ENCODE measurements at places on chromosomes 6 and 20. TPM values are rescaled to one million over a fixed set of nuclear protein-coding genes. Genes with fewer than 3 reads are reported as not detected.

PNPLA1 gene
- not detected for total RNA-seq

DZANK1 gene
- total RNA-seq, result 0.65 TPM

RSPO4 gene
- total RNA-seq, result not detected

HRH3 gene
- not detected for total RNA-seq

ADGB gene
- total RNA-seq, result not detected

OXT gene
- not detected for total RNA-seq

GATA5 gene
- not detected for total RNA-seq

RBPJL gene
- total RNA-seq, result not detected

ZBTB46 gene
- total RNA-seq, result 4.9 TPM

THEMIS gene
- not detected for total RNA-seq

C20orf202 gene
- total RNA-seq, result not detected

PTCRA gene
- total RNA-seq, result not detected

GSTA2 gene
- total RNA-seq, result not detected

OR2B3 gene
- total RNA-seq, result not detected

MGME1 gene
- total RNA-seq, result 12.3 TPM

PFDN4 gene
- total RNA-seq, result 154 TPM

CYP39A1 gene
- 0.15 TPM for total RNA-seq

SYCP2L gene
- not detected for total RNA-seq

POPDC3 gene
- 1.3 TPM for total RNA-seq

HSP90AB1 gene
- total RNA-seq, result 963 TPM

CCDC170 gene
- total RNA-seq, result 0.15 TPM

ADA gene
- total RNA-seq, result 44.1 TPM

TPMT gene
- total RNA-seq, result 11.0 TPM

SCAND1 gene
- 90.9 TPM for total RNA-seq

KIAA0408 gene
- total RNA-seq, result not detected

DNMT3B gene
- 3.6 TPM for total RNA-seq

SMIM28 gene
- total RNA-seq, result not detected

FAM83C gene
- not detected for total RNA-seq

PSMA7 gene
- total RNA-seq, result 714 TPM

TMEM14A gene
- 64.3 TPM for total RNA-seq

RAET1L gene
- not detected for total RNA-seq

NKAIN2 gene
- not detected for total RNA-seq

PRL gene
- not detected for total RNA-seq

CDC40 gene
- total RNA-seq, result 30.4 TPM

SYNDIG1 gene
- 0.30 TPM for total RNA-seq

ULBP3 gene
- 6.1 TPM for total RNA-seq

NCOA3 gene
- 21.7 TPM for total RNA-seq

DACT2 gene
- total RNA-seq, result not detected

RAD21L1 gene
- total RNA-seq, result not detected

PPP1R10 gene
- 12.9 TPM for total RNA-seq

FKBP1C gene
- not detected for total RNA-seq

UFL1 gene
- 23.7 TPM for total RNA-seq

PPP1R3D gene
- 7.1 TPM for total RNA-seq

SULF2 gene
- total RNA-seq, result 20.1 TPM

SAMD3 gene
- total RNA-seq, result not detected

HCRTR2 gene
- not detected for total RNA-seq

TRAPPC3L gene
- under 0.01 TPM for total RNA-seq

LRRC1 gene
- total RNA-seq, result 6.8 TPM

ME1 gene
- total RNA-seq, result 6.8 TPM

BLOC1S5 gene
- 23.7 TPM for total RNA-seq

PABPC1L gene
- total RNA-seq, result 2.9 TPM

C4B gene
- total RNA-seq, result 1.1 TPM

BPIFB4 gene
- total RNA-seq, result not detected

SLC22A1 gene
- total RNA-seq, result under 0.01 TPM

GSTA1 gene
- not detected for total RNA-seq

TMX4 gene
- 16.6 TPM for total RNA-seq

WFDC2 gene
- total RNA-seq, result not detected

SLC22A23 gene
- 3.8 TPM for total RNA-seq

Data from epithelial cell of umbilical artery (primary cell).